ENCODE measurements at places on chromosomes 3 and 15.

DNA sequence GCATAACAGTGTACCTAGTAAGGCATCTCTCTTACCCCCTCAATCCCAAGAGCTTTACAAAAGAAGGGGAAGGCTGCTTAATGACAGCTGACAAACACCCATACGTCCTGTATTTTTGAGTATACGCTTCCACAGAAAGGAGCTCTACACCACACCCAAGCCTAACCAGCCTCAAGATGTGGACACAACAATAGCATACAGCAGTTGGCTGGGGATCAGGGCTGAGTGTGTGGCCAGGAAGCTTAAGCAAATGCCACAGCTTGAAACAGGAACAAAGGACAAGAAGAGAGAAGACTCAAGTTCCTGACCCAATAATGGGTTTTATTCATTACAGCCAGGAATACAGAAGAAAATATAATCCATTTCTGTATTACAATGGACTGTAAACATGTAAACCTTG, 6.9 kb downstream of the HEXA start:
- DNase-seq: no peak

- no peak for DNase-seq
Measured at GRCh38 chr15:88091444-88092016, 165.0 kb downstream of the NTRK3 start.

DNA sequence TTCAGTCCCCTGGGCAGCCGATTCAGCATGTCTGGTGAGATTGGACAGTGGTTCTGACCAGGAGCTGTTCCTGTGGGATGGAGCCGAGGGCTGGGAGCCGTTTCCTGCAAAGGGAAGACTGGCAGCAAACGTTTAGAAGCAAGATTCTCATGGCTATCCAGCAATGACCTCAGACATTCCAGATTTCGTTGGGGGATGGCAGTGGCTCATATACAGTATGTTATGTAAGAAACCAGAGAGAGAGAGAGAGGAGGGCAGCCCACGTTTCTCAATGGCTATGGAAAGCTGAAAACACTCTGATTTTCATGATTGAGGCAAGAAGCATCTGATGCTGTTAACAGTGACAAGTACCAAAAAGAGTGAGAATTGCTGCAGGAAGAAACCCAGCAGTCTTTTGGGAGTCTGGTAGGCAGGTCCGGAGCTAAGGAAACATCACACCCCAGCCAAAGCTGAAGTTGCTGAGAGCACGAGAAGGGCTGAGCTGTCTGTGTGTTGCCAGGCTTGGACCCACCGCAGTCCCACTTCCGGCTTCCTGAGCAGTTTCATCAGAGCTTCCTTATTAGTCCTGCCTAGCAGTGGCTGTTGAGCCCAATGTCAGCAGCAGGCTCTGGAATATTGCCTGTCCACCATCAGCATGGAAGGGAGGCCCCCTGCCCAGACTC, 25.6 kb upstream of the VPS8 start:
- DNase-seq: no peak

GRCh38 chr3:105274958-105275357, 91.8 kb upstream of the ALCAM start:
- no peak for DNase-seq

DNA sequence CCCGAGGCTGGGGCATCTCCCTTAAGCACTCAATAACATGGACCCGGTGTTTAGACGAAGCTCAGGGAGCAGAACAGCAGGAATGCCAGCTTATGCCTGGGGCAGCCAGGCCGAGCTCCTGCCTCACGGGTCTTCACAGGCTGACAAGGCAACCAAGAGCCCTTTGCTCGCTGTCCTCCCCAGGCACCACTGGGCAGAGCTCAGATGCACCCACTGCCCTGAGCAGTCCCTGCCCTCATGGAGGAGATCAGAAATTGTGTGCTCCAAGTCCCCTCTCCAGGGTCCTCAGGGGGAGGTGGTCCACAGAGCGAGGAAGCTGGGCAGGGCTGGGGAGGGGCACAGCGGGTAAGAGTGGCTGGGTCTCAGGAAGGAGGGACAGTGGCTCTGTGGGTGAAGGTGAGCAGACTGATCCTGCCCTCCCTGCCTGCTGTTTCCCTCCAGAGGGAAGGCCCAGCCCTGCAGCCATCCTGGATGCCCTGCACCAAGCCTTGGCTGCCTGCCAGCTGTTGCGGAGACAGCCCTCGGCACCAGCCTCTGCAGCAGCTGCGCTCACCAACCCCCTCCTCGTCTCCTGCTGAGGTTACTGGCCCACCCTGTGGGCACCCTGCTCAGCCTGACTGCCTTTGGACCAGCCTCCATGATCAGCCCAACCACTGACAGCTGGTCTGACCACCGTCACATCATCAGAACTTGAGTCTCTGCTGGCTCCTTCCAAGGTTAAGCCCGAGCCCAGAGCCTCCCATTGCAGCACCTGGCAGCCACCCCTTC, 21.1 kb upstream of the GP9 start:
- DNase-seq: no peak

DNA sequence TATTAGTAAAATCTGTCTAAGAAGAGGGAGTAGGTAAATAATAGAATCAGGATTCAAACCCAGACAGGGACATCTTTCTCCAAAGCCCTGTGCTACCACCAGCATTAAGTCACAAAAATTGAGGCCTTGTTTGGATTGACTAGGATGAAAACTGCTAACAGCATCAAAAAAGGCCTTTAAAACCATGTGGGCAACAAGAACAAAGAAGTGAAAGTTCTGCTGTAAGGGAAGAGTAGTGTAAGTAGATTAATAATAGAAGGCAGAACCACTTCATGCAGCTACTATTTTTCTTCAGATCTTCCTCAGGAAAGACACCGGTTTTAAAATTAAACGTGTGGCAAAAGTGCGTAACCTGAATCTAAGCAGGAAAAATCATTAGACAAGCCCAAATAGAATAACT, 15.3 kb upstream of the KBTBD12 start:
- no peak for DNase-seq

DNA sequence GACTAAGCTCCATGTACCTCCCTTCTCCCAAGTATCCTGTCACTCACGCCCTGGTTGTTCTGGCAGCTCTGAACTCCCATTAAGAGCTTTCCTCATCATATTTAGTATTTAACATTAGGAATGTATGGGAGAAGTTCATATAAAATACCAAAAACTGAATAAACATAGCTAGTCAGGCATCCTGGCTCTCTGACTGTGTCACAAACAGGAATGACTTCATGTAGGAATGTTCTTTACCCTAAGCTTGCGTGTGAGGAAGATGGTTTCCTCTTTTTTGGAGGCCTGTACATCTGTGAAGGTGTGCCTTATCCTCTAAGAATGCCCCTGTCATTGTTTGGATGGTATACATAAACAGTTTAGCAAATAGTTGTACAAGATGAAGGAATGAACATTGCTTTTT, 38.6 kb downstream of the SEMA6D start:
- no peak for DNase-seq

DNA sequence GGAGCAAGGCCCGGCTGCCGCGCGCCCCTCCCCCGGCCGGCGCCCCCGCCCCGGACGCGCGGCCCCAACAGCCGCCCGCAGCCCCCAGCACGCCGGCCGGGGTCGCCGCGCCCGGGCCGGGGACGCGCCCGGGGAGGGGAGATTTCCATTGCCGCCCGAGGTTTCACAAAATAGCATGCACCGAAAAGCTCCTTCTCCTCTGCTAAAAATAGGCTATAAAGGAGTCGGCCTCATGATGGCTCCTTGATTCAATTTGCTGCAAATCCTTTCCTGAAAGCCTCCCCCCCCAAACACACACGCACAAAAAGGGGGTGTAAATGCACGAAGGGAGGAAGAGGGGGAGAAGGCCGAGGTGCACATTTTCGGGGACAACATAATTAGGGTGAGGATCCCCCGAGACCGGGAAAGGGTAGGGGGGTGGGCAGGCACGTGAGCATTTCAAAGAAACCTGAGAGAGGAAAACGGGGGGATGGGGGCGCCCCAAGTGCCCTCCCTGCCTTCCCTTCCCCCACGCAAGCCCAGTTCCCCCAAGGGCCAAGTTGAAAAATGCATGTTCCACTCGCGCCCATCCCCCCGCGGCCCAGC, 734 bp downstream of the TBL1XR1 start:
- no peak for DNase-seq

All from effector memory CD4-positive, alpha-beta T cell (primary cell).